Activated naive CD4-positive, alpha-beta T cell treated with anti-CD3 and anti-CD28 coated beads for 36 hours (primary cell): ENCODE measurements at places on chromosomes 4 and X. TPM values are rescaled to one million over a fixed set of nuclear protein-coding genes. Genes with fewer than 3 reads are reported as not detected.

Gene TMPRSS11D
- not detected for total RNA-seq

Gene RRH
- not detected for total RNA-seq

Gene DOK7
- not detected for total RNA-seq

Gene TLR10
- total RNA-seq: 0.17 TPM

Gene REELD1
- not detected for total RNA-seq

Gene XAGE2
- total RNA-seq: not detected

Gene SCML2
- 4.6 TPM for total RNA-seq

Gene DUX4
- total RNA-seq: not detected

Gene GUCY1A1
- total RNA-seq: not detected
